ENCODE measurements at places on chromosomes 3 and 15.

GRCh38 chr3:154549391-154549790, 119.4 kb upstream of the GPR149 start:
- no peak for DNase-seq

DNA sequence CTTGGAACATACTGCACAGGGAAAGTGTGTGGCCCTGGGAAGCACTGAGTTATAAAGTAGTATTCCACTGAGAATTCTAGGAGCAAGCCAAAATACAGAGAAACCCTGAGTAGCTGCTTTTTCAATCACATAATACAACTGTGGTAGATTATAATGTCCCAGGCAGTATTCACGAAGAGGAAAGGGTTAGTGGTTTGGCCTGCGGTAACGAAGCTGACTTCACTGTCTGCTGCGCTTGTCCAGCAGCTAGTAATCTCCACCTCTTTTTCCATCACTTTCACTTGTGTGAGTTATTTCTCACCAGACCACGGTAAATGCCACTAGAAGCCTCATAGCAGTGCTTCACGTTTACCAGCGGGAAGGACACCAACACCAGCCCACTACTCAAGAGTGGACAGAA, 34.4 kb downstream of the RPL39L start:
- no peak for DNase-seq

DNA sequence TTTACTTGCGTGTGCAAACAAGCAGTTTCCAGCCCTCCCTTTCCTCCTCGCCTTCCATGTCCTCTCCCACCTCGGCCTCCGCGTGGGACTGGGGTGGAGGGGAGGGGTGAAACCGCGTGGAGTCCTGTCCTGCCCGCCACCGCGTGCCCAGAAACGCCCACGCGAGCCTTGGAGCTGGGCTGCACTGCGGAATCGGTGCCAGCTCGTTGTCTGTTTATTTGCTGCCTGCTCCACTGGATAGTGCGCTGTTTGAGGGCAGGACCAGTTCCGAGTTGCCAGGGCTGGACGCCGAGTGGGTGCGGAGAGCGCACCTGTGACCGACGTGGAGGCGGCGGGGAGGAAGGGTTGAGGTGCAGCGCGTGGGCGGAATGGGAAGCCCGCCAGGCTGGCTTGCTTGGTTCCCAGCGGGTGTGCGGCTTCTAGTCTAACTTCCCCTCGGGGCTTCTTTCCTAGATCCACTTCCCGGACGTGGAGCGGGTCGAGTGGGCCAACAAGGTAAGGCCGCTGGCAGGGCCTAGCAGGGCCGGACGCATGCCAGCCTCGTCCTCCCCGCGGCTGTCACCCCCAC, 17.3 kb downstream of the ESYT3 start:
- no peak for DNase-seq

DNA sequence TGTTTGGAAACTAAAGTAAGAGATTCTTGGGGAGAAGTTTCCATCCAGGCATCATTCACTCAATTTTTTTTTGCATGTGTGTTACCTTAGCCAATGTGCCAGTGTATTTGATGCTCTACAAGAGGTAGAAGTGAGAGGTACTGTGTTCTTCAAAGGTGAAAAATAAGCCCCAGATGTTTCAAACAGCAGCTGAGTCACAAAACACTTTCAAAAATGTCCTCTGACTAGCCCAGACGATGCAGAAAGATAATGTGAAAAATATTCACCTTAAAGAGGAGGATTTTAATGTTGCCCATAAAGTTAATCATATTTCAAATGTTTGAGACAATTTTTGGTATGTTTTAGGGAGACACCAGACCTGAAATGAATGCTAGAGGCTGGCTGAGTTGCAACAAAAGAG, 107.7 kb upstream of the RASGRP1 start:
- no peak for DNase-seq

Data from stimulated activated CD8-positive, alpha-beta memory T cell treated with anti-CD3 and anti-CD28 coated beads, Interleukin-4, amount 100 ng/mL, for 4 hours (primary cell).